ENCODE measurements at places on chromosomes 3 and 15. TPM values are rescaled to one million over a fixed set of nuclear protein-coding genes. Genes with fewer than 3 reads are reported as not detected.

LYZL4 gene
- not detected for total RNA-seq

TM4SF18 gene
- 3.0 TPM for total RNA-seq

QARS1 gene
- 227 TPM for total RNA-seq

GOLGA8H gene
- total RNA-seq: 1.1 TPM

GOLGA6L25 gene
- not detected for total RNA-seq

PLSCR2 gene
- not detected for total RNA-seq

BCL2A1 gene
- 2.1 TPM for total RNA-seq

OR5K2 gene
- not detected for total RNA-seq

ARGFX gene
- total RNA-seq: not detected

TICRR gene
- total RNA-seq: not detected

DLEC1 gene
- total RNA-seq: 6.9 TPM

DPP8 gene
- total RNA-seq: 49.4 TPM

REC114 gene
- not detected for total RNA-seq

CIDEC gene
- 188 TPM for total RNA-seq

PCOLCE2 gene
- 38.5 TPM for total RNA-seq

BMF gene
- total RNA-seq: 3.6 TPM

MRAS gene
- 160 TPM for total RNA-seq

TRH gene
- total RNA-seq: not detected

PP2D1 gene
- not detected for total RNA-seq

SMARCC1 gene
- total RNA-seq: 27.8 TPM

CD96 gene
- total RNA-seq: 0.44 TPM

EFHB gene
- 2.2 TPM for total RNA-seq

ARL6 gene
- total RNA-seq: 13.5 TPM

TIMP4 gene
- 124 TPM for total RNA-seq

CDHR4 gene
- 1.3 TPM for total RNA-seq

IL16 gene
- total RNA-seq: 69.3 TPM

TRAT1 gene
- total RNA-seq: 0.39 TPM

ST6GAL1 gene
- total RNA-seq: 54.8 TPM

EFCC1 gene
- 0.22 TPM for total RNA-seq

SH2D7 gene
- not detected for total RNA-seq

ZNF80 gene
- 0.21 TPM for total RNA-seq
